ENCODE measurements at places on chromosomes 4 and X. TPM values are rescaled to one million over a fixed set of nuclear protein-coding genes. Genes with fewer than 3 reads are reported as not detected.

GRCh38 chrX:13094828-13095341 lies 50.5 kb upstream of the FAM9C start:
- peak; percentile 79 for DNase-seq

DNA sequence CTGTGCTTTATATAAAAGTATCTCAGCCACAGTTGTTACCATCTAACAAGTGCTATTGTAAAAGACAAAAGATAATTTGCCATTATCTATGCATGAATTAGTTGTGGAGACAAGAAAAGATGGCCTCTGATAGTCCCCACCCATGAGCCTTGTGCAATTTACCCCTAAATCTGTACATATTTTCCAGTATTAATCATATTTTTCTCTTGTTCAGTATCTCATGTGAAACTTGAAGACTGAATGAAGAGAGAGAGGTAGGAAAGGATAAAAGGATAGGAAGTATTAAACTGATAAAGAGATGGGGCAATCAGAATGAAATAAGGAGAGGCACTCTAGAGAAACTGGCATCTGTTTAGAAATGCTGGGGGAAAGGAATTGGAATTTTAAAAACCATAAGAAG lies 3.7 kb downstream of the MYOZ2 start:
- DNase-seq, result no peak

- no peak for DNase-seq
Measured at GRCh38 chr4:7536876-7537275, 102.1 kb upstream of the PSAPL1 start.

GRCh38 chr4:109671350-109671749 lies 31.9 kb downstream of the CASP6 start:
- no peak for DNase-seq

- DNase-seq, result no peak
Measured at GRCh38 chr4:48991357-48991756, 5.3 kb downstream of the CWH43 start.

Gene S100P
- 34.2 TPM for total RNA-seq

Gene ALPK1
- 57.2 TPM for total RNA-seq

Gene SPANXC
- not detected for total RNA-seq

DNA sequence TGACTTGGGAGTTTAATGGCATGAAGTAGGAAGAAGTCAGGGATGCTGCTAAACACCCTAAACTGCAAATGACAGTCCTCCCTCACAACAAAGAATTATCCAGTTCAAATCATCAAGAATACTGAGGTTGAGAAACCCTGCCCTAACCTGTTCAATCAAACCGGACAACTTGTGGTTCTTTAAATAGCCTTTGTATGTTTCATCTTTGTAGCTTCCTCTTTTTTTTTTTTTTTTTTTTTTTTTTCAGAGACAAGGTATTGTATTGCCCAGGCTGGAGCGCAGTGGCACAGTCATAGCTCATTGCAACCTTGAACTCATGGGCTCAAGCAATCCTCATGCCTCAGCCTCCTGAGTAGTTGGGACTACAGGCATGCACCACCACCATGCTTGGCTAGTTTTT lies 52.5 kb upstream of the TTC29 start:
- no peak for DNase-seq

Gene RBM41
- 30.6 TPM for total RNA-seq

Gene TMEM164
- 87.0 TPM for total RNA-seq

DNA sequence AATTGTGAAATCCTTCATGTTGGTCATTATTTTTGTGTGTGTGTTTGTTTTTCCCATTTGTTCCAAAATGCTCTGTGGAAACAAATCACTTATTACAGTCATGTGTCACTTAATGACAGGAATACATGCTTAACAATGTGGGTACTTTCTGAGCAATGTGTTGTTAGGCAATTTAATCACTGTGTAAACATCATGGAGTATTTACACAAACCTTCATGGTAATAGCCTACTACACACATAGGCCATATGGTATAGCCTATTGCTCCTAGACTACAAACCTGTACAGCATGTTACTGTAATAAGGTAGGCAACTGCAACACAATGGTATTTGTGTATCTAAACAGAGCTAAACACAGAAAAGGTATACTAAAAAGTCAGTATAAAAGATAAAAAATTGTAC lies 388.9 kb upstream of the PPP1R2C start:
- peak; percentile 4 for DNase-seq

DNA sequence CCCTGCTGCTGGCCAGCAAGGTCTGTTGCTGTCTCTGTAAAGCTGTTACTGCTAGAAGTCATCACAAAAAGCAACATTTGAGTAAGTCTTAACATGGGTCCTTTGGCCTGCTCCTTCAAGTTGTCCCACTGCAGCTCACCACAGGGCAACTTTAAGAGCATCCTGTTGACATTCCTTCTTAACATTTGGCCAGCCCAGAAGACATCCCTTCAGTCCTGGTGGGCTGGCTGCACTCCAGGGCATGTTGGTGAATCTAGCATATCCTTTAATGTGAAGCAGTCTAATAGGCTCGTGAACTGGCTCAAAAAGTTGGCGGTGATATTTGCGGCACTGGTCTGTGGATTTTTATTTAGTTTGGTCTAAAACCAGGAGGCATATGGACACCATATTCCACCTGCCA lies 92.2 kb upstream of the MAML3 start:
- no peak for DNase-seq

DNA sequence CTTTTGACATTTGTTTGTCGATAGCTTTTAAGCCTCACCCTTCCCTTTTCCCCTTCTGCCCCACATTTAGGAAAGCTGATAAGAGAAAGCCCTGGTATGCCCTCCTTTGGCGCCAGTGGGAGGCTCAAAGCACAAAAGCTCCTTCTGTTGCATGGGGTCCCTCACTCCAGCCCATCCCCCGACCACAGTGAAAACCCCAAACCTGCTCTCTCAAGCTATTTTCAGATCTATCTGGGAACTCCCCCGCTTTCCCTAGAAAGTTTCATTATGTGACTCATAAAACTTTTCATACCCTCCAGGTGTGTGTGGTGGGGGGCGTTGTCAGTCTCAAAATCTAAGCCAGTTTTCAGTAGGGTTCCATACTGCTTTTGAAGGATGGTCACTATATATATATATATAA lies 259.0 kb upstream of the PCDH7 start:
- DNase-seq, result no peak

DNA sequence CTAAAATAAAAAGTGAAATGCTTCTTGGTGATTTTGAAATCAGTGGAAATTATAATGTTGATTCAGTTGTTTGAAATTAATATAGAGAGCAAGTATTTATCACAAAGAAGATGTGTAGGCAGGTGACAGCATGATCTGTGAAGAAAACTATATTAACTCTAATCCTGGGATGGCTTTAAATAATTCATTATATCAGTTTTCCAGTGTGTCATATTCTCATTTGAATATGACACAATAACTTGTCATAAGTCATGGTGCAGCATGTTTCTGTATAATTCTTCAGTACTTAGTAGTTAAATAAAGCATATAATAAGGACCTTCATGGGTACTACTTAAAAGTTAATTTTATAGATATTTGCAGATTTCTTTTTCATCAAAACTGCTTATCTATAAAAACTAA lies 573.6 kb downstream of the INPP4B start:
- DNase-seq, result no peak

DNA sequence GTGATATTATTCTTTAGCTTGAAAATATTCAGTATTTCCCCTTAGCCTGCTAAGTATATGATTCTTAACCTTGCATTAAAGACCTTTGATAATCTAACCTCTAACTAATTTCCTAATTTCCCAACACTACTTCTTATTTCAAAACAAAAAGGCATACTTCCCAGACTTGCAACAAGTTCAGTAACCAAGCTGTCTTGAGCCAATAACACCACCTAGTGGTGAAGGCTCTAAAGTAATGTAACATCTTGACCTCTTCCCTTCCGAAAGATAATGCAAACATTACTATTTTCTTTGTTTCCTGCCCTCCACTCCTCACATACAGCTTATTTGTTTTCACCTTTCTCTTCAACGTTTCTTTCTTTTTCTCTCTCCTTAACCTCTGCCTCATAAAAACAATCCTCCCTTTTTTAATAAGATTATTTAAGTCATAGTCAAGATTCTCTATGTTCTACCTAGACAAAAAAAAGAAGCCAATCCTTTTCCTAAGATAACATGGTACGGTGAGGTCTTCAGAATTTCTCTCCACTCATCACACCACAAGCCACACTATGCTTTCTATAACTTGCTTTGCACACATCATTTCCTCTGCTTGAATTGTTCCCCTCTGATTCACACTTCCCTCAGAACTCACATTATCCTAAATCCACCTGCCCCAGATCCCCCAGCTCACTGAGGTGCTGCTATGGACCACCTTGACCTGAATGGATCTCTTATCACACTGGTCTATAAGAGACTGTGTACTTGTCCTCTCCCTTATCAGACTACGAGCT lies 3.5 kb downstream of the FAT1 start:
- no peak for DNase-seq

DNA sequence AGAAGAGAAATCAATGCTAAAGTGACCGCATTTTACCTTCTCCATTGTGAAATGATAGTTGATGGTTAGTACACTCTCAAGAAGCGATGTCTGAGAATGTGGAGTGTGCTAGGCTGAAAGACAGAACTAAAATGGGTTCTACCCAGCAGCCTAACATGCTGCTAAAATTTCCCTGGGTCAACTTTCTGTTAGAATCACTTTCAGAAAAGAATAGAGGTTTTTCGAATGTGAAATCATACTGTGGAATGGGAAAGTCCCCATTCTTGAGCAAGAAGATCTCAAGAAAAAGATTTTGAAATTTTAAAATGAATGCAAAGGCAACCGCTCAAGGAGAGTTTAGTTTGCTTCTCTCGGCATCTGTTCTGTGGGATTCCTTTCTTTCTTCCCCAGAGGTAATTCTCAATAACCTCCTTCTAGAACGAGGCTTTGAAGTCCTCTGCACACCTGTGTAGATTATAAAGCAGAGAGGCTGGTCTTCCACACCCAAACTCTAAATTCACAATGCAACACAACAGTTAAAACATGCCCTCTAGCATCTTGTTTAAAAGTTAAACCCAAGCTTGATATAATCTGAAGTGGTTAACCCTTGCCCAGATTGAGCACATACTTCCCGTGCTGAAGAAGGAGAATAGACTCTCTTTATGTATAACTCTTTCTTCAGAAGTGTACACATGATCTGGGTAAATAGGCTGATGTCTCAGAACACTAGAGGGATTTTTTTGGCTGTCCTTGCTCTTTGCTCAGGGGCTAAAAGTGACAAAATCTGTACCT lies 208.7 kb upstream of the KLF3 start:
- DNase-seq, result no peak

DNA sequence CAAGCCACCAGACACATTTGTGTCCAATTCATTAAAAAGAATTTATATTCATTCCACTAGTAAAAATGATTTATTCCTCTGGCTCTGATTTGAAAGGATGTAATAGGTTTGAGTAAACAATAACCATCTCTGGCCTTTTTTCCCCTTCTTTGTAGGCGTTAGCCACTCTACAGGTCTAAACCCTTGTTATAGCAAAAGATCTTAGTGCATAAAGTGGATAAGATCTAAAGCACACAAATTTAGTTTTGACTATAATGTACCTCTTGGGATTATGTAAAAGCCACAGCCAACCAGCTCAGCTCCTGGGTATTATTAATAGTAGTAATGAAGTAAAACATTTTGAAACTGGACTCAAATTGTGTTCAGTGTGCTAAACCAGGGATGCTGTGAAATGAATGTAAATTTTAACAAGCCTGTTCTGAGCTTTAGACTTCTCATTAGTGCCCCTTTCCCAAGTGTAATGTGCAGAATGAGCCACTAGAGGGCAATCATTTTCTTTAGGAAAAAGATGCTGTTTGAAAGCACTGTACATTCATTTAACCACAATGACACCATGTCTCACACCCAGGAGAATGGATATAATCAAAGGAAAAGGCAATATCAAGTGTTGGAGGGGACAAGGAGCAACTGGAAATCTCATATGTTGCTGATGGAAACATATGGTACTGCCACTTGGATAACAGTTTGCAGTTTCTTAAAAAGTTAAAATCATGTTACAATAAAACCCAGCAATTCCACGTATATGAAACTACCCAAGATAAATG lies 69.7 kb downstream of the KLHL8 start:
- peak; percentile 86 for DNase-seq

- no peak for DNase-seq
Measured at GRCh38 chr4:168766604-168767316, 243.3 kb downstream of the CBR4 start.

- no peak for DNase-seq
Measured at GRCh38 chrX:115093191-115093590, 75.8 kb upstream of the IL13RA2 start.

Gene MAGEB1
- total RNA-seq, result not detected

Gene OPHN1
- total RNA-seq, result 22.0 TPM

DNA sequence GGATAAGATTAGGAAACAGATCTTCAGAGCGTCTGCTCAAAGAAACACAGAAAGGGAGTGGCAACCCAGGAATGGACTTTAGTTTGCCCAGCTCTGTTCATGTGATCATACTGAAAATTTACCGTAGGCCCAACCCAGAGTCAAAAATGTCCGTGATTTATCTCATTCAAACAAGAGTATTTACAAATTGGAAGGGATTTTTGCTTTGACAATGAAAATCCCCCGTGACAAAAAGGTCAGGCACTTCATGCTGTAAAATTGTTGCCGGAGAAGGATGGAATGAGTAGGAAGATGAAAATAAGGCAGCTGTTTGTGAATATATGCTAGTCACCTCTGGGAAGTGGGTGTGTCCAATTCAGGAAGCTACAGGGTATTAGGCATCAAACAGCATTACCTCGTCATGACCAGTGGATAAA lies 1.2 kb downstream of the SULT1B1 start:
- DNase-seq, result no peak

DNA sequence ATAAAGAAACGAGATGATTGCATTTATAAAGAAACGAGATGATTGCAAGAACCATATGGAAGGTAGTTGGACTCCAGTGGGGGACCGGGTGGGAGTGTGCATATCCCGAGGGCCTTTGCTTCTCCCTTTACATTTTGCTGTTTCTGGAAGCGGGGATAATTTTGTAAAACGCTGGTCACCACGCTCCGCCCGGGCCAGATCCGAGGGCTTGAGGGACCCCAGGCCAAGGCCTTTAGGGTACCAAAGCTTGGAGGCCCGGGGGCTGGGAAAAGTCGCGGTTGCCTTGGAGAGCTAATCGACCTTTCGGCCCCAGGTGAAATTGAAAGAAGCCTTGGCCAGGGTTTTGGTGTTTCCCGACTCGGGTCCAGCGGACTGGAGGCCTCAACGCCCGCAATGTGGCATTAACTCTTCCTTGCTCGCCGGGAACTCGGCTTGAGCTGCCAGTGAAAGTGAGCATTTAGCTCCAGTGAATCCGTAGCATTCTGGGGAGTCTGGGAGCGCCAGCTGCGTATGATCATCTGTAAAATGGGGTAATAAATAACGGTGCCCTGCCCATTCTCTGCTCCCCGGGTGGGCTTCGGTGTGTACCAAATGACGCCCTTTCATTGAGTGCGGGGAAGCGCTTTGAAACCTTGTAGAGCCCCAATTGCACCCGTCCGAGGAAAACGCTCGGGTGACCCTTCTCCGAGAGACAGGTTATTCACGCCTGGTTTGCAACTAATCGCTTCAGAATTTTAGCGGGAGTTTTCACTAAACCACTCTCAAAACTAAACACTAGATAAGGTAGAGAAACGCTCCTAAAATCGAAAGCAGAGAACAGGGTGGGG lies 4.5 kb downstream of the NKX3-2 start:
- peak; percentile 25 for DNase-seq
